Caki2 (cell line): ENCODE measurements at places on chromosomes 2 and 18.

- peak; percentile 78 for DNase-seq
Observed at GRCh38 chr2:176096986-176097819, 2.4 kb upstream of the HOXD12 start.

DNA sequence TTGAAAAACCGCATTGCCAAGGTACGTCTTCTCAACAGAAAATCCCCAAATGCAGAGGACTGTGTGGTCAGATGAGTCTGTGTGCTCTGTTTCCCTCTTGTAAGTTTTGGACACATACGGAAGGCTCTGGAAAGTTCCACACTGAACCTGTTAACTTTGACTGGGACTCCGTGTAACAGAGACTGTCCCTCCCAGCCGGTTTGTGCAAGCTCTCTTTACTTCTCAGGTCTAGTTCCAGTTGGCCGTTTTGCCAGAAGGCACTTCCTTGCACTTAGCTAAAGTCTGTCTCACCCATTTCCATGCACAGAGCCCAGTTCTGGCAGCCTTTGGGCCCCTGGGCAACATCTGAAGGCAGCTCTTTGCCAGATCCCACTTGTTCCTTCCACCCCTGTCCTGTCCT lies 22.0 kb downstream of the EFHD1 start:
- no peak for DNase-seq

GRCh38 chr2:220276741-220277444 lies 649.5 kb downstream of the SLC4A3 start:
- DNase-seq = no peak

- DNase-seq = no peak
Observed at GRCh38 chr18:69402533-69402989, 1.9 kb downstream of the DOK6 start.

DNA sequence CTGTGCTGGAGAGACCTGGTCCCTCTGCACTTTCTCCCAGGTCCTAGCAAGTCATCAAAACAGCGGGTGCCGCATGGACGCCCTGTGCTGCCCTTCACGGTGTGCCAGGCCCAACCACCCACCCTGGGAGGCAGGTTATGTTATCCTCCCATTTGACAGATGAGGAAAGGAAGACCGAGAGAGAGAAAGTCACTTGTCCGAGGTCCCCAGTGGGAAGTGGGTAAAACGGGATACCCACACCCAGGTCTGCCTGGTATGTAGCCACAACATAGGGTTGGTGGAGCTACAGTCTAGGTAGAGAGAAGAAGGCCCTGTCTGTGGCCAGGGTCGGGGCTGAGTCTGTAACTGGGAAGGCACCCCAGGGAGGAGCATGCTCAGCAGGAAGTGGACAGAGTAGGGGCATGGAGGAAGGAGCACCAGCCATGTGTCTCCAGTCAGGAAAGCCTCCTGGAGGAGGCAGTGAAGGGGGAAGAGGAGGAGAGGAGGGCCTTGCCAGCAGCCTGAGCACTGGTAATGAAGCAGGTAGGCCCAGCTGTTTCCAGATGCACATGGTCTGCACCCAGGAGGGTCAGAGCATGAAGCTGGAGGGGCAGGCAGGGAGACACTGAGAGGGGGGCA lies 98.4 kb downstream of the ZFP36L2 start:
- no peak for DNase-seq

- no peak for DNase-seq
Observed at GRCh38 chr18:79597831-79598632, 81.6 kb upstream of the CTDP1 start.

GRCh38 chr2:47239119-47239969 lies 84.2 kb upstream of the STPG4 start:
- no peak for DNase-seq

GRCh38 chr18:7317804-7318231 lies 86.9 kb downstream of the LRRC30 start:
- DNase-seq = peak; percentile 63

DNA sequence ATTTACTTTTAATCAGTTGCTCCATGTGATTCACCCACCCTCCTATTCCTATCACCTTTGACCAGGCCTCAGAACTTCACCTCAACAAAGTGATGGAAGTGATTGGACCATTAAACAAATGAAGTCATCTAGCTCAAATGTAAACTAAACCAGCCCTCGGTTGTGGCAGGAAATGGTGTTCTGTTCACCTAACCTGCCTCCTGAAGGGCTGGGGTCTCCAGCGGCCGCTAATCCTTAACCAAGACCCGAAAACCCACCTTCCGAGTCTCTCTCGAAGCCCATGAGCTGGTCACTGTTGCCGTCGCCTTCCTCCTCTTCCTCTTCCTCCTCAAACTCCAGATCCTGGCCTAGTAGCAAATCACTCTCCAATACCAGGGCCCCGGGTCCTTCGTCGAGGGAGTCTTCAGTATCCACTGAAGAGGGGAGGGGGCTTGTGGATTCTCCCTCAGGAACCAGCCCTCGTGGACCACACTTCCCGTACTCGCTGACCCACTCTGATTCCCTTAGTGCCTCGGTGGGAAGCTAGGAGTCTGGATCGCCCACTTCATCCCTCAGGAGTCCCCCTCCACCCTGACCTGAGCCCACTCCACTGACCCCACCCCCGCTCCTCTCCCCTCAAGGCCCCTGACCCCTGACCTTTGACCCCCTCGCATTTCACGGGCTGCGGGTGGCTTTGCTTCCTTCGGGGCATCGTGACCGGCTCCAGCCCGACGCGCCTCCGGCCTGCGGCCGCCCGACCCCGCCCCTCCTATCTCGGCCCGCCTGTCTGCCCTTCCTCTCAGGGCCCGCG lies 503 bp downstream of the ZNF513 start:
- DNase-seq = peak; percentile 65

- no peak for DNase-seq
Observed at GRCh38 chr2:235073868-235074413, 122.1 kb downstream of the SH3BP4 start.

DNA sequence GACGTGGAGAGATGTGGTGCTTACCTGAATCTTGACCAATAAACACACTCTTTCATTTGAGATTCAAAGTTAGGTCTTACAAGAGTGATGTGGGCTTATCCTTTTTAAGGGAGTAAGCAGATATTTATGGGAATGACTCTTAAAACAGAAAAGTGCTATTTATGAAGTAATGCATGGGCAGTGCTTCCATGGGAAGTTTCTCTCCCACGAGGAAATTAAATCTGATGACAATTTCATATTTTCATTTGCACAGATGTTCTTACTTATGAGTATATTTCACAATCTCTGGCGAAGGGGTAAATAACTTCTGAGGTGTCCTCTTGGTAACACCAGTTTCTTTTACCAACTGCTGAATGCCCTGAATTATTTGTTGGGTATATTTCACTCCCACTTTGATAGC lies 21.0 kb downstream of the PNPT1 start:
- no peak for DNase-seq

DNA sequence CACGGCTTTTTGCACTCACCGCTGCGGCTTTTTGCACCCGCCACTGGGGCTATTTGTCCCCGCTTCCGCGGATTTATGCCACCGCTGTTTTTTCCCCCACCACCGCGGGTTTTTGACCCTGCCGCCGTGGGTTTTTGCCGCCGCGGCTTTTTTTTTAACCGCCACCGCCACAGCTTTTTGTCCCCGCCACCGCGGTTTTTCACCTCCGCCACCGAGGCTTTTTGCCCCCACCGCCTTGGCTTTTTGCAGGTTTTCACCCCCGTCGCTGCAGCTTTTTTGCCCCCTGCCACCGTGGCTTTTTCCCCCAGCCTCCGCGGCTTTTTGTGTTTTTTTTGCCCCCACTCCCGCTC lies 2796.7 kb upstream of the TEKT4 start:
- DNase-seq = no peak

- no peak for DNase-seq
Observed at GRCh38 chr2:214578442-214578841, 167.6 kb downstream of the VWC2L start.

DNA sequence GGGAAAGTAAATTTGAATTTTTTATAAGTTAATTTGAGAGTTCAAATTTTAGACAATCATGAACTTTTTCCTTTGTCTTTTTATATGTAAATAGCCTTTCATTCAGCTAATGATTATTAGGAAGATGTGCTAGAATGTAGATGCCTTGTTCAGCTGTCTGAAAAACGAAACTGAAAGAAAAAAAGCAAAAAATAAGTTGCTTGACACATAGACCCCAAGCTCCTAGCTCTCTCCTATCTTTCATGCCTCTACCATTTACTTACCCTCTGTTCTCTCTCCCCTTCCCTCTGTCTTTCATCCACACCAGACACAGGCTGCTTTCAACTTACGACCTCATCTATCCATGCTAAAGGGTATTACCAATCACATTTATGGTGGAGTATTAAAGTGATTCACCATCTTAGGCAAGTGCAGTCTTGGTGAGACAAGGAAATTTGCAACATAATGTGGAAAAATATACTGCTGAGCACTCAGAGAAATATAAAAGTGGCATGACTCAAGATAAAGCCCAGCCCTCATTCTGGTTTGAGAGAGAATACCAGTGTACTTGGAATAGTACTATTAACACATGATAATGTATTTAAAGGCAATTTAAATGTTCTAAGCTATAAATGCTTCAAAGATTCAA lies 425.6 kb downstream of the SUCLG1 start:
- no peak for DNase-seq

- peak; percentile 99 for DNase-seq
Observed at GRCh38 chr18:11857177-11857887, 6.1 kb downstream of the CHMP1B start.

DNA sequence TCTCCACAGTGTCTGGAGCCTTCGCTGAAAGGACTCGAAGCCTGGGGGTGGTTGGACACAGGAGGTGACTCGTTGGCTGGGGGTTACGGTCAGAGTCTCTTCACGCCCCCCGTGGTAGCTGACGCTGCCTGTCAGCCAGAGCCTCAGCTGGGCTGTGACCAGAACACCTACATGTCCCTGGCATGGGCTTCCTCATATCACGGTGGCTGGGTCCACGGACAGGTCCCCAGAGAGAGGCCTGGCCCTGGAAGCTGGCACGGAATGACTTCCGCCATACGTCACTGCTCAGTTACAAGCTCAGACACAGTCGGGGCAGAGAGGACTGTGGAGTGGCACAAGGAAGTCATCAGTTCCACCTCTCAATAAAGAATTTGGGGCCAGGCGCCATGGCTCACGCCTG lies 28.5 kb downstream of the ITGB1BP1 start:
- no peak for DNase-seq

DNA sequence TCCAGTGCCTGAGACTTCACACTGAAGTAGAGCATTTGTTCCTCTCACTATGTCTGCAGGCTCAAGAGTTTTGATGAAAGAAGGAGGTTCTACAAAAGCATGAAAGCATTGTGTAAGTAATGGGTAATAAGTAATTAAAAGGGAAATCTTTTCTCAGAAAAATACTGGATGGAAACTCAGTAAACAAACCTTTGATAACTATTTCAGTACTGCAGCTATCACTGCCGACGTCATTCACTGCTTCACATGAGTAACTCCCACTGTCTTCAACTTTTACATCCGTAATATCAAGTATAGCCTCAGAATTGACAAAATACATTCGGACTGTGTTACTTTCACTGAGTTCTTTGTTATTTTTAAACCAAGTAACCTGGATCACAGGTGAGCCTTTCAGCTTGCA lies 72.7 kb downstream of the TTN start:
- no peak for DNase-seq

- no peak for DNase-seq
Observed at GRCh38 chr18:9106800-9107584, 4.5 kb downstream of the NDUFV2 start.

- DNase-seq = no peak
Observed at GRCh38 chr2:205755923-205756322, 73.6 kb downstream of the NRP2 start.

GRCh38 chr2:216453955-216454614 lies 41.8 kb downstream of the SMARCAL1 start:
- DNase-seq = no peak

GRCh38 chr2:101474731-101475384 lies at the start of gene RFX8:
Gene RFX8, minus strand, starts transcription at chr2:101475112. Its CDS starts 8,264 bp downstream, at chr2:101466848.
- DNase-seq = no peak

- DNase-seq = no peak
Observed at GRCh38 chr2:54424555-54425163, 31.5 kb upstream of the SPTBN1 start.

DNA sequence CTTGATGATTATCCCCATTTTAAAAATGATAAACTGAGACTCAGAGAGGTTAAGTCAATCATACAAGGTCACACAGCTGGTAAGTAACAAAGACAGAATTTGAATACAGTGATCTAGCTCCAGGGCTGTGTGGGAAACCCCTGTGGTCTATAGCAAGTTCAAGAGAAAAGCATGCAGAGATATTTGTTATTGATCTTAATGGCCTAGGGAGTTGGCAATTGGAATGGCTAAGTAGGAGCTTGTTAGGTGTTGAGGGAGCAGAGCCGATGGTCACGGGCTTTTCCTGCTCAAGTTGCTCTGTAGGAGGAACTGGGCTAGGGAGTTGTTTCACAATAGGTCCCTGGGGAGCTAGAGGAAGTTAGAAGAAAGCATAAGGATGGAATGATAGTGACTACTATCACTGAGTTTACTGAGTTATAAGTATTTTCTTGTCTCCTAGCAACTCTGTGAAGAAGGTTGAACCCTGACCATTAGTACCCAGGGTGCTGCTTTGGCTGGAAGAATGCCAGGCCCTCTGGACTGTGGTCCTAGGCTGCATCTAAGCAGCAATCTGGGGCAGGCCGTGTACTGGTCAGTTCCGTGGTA lies 30.0 kb downstream of the RNF125 start:
- DNase-seq = no peak

DNA sequence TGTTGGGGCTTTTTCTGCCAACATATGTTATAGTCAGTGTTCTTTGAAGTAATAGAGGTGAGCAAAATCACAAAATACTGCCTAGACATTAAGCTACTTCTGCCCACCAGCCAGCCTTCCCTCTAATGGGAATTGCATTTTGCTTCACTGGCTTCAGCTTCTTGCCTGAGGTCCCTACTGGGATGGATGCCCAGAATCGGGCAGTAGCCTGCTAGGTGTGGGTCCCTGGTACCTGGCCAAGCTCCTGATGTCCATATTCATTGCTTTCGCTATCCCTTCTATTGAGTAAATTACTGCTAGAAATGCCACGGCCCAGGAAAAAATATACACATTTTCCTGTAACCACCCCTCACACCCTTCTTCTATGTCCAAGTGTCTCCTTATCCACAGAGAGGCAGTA lies 27.0 kb downstream of the CRYGD start:
- no peak for DNase-seq

DNA sequence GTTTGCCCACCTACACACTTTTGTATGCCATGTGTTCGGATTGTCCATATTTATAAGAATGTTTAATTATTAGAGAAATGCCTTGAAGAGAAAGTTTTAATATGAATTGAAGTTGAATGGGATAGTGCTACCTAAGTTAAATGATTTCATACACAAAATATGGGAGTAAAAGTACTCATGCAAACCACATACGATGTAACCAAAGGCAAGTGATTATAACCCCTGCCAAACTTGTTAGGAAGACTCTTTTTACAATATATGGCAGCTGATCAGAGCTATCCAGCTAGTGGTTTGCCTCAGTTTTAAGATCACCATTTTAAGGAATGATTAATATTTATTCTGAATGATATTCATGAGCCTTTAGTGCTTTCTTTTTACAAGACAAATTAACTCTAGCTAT lies 106.7 kb downstream of the MYO1B start:
- no peak for DNase-seq
